GM06990 (cell line): ENCODE measurements at places on chromosomes 7 and 10.

DNA sequence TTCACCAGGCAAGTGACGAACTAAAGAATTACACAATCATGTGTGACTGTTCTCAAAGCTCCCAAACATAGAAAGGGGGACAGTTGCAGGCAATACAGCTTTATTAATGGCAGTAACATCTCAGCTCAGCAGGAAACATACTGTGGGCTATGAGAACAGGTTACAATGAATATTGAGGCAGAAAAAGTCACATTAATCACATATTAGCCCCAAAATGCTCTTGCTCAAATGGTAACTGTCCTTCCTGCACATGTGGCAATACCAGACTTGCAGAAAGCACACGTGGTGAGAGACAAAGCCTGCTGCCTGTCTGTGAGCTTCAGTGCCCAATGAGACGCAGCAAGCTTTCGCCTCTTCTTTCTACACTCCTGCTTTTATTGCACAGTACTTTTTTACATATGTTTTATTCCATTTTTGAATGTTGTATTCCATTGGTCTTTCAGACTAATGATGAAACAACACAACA is 104.9 kb upstream of the ACBD5 start:
- DNase-seq, result peak; percentile 29

DNA sequence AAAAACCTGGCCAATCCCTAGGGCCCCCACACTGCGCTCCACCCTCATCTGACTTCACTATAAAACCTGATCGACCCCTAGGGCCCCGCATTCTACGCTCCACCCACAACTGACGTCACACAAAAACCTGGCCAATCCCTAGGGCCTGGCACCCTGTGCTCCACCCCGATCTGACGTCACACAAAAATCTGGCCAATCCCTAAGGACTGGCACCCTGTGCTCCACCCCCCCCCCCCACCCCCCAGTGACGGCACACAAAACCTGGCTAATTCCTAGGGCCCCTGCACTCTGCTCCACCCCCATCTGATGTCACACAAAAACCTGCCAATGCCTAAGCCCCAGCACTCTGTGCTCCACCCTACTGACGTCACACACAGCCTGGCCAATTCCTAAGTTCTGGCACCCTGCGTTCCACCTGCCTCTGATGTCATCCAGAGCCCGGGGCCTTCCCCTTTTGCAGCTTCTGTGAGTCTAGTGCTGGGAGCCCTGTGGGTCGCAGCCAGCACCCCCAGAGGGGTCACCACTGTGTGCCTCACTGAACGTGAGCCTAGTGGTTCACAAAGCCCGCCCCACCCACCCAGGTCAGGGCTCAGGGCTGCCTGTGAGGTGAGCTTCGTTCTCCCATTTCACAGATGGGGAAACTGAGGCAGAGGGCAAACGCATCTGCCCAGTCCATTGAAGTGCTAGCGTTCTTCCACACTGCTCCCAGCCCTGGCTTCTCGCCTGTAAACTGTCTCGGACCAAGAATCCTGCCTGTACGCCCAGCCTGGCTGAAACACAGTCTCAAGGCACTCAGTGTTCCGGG is 40.6 kb downstream of the MICALL2 start:
- no peak for DNase-seq

GRCh38 chr7:122380992-122381391 is 76.4 kb upstream of the FEZF1 start:
- DNase-seq, result no peak

DNA sequence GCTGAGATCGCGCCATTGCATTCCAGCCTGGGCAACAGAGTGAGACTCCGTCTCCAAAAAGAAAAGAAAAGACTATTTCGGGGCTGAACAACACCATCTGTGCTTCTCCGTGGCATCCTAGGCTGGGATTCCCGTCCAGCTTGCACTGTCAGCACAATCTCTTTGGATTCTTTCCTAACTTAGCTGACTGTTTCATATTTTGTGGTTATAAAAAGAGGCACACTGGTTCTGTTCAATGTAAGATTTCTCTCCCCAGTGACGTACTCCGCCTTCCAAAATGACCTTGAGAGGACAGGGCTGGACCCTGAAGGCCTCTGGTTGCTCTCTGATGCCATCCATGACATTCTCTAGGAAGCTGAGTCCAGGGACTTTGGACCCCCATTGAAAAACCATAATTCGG is 8.8 kb downstream of the ZNHIT1 start:
- no peak for DNase-seq

- no peak for DNase-seq
Measured at GRCh38 chr10:329361-330099, 194.3 kb downstream of the ZMYND11 start.

- DNase-seq, result no peak
Measured at GRCh38 chr10:37844644-37845043, 12.8 kb downstream of the ZNF248 start.

GRCh38 chr10:76555067-76555670 is 1082.4 kb downstream of the KCNMA1 start:
- DNase-seq, result no peak

DNA sequence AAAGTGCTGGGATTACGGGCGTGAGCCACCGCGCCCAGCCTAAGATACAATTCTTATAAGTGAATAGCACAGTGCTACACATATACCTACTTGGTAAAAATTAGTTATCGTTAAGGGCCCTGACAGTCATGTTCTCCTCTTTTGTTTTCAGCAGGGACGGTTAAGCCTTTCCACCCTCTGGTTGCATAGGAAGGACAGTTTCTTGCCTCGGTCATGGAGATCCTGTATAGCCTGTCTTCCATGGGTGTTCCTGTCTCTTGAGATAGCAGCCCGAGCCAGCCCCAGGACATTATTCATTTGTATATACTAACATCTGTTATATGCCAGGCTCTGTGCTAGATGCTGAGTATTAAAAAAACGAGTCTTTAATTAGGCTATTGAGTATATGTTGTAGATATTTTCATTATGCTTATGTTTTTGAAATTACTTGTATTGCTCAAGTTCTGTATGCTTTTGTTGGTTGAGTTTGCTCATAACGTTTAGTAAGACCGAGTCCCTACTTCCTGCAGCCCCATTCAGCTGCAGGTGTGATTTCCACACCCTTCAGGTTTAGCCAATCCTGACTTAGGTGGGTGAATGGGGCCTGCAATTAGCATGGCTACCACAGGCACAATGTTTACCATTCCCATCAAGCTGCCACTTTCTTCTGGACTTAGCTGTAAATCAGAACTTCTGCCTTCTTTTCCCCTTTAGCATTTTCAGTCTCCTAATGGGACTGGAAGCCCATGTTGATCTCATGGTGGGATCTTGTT is 24.8 kb downstream of the CCSER2 start:
- DNase-seq, result no peak

DNA sequence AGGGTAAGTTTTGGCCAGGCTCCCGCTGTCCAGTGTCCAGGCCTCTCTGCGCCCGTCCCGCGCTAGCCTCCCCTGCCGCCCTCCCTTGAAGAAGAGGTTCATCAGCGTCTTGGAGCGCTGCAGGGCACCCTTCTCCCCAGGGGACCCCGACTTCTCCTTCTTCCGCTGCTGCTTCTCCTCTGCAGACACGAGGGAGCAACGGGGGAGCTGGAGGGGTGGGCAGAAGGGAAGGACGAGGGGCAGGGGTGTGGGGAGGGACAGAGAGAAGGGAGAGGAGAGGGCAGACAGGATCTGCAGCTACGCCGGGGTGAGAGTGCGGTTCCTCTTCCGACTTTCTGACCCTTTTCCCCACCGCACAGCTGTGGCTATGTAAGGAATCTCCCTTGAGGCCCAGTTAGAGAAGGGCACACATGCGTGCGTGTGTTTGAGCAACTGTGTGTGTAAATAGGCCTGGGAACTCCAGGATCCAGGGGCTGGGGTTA is 12.8 kb downstream of the PDZD7 start:
- DNase-seq, result no peak
